ENCODE measurements at places on chromosomes 16 and 17. TPM values are rescaled to one million over a fixed set of nuclear protein-coding genes. Genes with fewer than 3 reads are reported as not detected.

The PRSS36 gene
- total RNA-seq = 0.67 TPM

- no peaks in the 10 kb centered on the region for H3K27me3 ChIP-seq
- H3K4me1 ChIP-seq = no peaks in the 10 kb centered on the region
- no peak for DNase-seq
- no peak overlapping the region for H3K27ac ChIP-seq
- H3K36me3 ChIP-seq = no peaks in the 10 kb centered on the region
Measured at GRCh38 chr16:5041600-5042133, 7.9 kb upstream of the NAGPA start.

- no peaks in the 10 kb centered on the region for H3K36me3 ChIP-seq
- no peak overlapping the region for H3K27ac ChIP-seq
- no peak for DNase-seq
- no peaks in the 10 kb centered on the region for H3K4me1 ChIP-seq
- no peak overlapping the region for H3K4me3 ChIP-seq
- H3K27me3 ChIP-seq = no peaks in the 10 kb centered on the region
Measured at GRCh38 chr16:9837481-9837880, 344.7 kb downstream of the GRIN2A start.

- H3K27ac ChIP-seq = no peak overlapping the region
- H3K4me3 ChIP-seq = no peak overlapping the region
- H3K4me1 ChIP-seq = no peaks in the 10 kb centered on the region
- H3K36me3 ChIP-seq = no peaks in the 10 kb centered on the region
- H3K27me3 ChIP-seq = no peaks in the 10 kb centered on the region
Measured at GRCh38 chr16:26386096-26386495, 680.6 kb upstream of the C16orf82 start.

The CCL7 gene
- not detected for total RNA-seq

The CDH5 gene
- not detected for total RNA-seq
